ENCODE measurements at places on chromosomes 16 and 17. TPM values are rescaled to one million over a fixed set of nuclear protein-coding genes. Genes with fewer than 3 reads are reported as not detected.

MYH13 gene
- total RNA-seq, result not detected

TP53TG3B gene
- total RNA-seq, result not detected

MT4 gene
- total RNA-seq, result not detected

NPIPA3 gene
- total RNA-seq, result 7.1 TPM

OTOP3 gene
- total RNA-seq, result not detected

EIF1 gene
- total RNA-seq, result 526 TPM

RNF112 gene
- 1.9 TPM for total RNA-seq

GALR2 gene
- not detected for total RNA-seq

DNA sequence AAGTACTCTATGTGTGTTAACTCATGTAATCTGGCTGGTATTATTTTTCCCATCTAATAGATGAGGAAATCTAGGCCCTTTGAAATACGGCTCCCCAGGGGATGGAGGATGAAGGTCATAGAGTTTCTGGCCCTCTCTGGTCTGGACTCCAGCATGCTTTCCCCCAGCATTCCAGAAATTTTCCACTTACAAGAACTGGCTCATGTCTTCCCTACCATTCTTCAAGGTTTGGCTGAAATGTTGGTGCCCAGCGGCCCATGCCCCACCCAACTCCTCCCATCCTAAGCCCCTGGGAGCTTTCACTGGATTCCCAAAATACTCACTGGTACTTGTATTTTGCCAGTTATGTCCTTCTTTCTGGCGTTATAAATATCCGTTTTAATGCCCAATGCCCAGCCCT lies 237.5 kb upstream of the NLRP1 start:
- no peak for DNase-seq

GRCh38 chr17:65535777-65536572 lies 25.5 kb downstream of the AXIN2 start:
- DNase-seq, result no peak

GRCh38 chr17:68470961-68471360 lies 13.7 kb upstream of the WIPI1 start:
- DNase-seq, result no peak

GRCh38 chr16:63947022-63947421 lies 1174.8 kb downstream of the CDH11 start:
- no peak for DNase-seq

DNA sequence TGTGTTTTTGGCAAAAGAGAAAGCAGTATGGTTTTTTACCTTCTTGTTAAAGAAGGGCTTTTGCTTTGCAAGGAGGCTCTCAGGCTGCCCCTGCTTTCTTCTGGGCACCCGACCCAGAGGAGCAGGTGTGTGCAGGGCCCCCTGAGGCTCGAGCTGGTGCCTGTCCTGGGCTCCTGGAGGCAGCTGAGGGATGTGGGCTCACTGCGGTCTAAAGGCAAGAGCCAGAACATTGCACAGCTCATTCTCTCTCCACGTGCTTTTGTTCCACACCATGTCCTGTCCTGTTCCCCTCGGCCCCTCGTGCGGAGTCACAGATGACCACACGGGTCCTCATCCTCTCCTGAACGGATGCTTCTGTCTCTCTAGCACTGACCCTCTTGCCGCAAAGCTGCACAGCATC lies 36.7 kb upstream of the CAPN15 start:
- no peak for DNase-seq

DNA sequence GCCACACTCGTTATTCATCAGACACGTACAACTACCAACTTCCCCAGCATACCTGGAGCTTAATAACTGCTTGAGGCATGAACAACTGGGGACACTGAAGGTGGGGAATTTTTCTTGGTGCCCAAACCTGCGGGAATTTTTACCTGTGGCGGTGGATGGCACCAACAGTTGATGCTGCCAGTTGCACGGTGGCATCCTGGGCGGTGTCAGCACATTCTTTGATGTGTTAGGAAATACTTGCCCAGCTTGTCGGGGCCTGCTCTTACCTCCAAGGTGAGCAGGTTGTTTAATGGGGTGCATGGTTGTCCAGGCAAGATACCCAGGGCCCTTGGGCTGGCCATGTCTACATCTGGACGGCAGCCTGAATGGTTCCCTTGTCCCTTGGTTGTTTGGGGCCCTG lies 79.6 kb downstream of the CRISPLD2 start:
- no peak for DNase-seq

- DNase-seq, result peak; percentile 84
Measured at GRCh38 chr17:68290268-68290954, 516 bp downstream of the SLC16A6 start.

DNA sequence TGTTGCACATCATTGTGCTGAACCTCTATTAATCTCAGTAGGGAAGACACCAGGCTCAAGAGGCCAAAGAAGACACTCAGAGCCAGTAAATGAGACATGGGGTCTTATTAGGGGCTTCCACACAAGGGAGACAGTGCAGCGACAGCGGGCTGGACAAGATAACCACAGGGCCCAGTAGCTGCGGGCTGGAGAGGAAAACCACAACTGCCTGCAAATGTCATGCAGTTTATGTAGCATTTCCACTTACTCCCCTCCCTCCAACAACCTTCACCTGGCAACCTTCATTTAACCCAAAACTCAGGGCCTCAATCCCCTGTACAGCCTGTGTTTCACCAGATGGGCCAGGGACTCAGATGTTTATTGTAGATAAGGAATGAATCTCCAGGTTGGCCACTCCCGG lies 185.6 kb downstream of the UTP18 start:
- DNase-seq, result peak; percentile 21

DNA sequence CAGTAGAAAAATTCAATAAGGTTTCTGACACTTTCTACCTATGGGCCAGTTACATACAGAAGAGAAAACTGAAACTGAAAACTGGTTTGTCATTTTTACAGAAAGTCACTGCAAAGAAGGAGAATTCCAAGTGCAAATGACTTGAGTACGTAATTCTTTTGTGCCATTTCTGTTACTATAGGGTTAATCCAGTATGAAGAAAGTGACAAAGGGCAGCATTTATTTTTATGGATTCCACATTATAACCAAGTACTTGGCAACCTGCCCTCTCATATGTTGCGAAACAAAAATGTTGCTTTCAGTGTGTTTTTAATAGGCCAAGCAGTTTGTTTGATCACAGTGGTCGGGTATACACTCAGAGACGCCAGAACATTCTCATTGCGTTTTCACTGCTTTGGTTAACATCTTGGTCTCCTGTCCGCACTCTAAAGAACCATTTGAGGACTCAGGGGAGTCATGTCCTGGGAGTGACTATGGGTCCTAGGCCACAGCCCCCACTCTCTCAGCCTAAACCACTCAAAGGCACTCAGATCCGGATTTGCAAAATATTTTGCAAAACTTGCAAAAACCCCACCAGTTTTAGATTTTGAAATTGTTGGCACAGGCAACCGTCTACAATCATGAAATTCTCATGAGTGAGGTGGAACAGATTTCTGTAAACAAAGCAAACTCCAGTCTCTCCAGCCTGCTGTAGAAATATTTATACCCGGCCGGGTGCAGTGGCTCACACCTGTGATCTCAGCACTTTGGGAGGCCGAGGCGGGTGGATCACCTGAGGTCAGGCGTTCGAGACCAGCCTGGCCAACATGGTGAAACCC lies 15.4 kb upstream of the HELZ start:
- no peak for DNase-seq

GRCh38 chr16:78294538-78295225 lies 195.2 kb downstream of the WWOX start:
- DNase-seq, result no peak

DNA sequence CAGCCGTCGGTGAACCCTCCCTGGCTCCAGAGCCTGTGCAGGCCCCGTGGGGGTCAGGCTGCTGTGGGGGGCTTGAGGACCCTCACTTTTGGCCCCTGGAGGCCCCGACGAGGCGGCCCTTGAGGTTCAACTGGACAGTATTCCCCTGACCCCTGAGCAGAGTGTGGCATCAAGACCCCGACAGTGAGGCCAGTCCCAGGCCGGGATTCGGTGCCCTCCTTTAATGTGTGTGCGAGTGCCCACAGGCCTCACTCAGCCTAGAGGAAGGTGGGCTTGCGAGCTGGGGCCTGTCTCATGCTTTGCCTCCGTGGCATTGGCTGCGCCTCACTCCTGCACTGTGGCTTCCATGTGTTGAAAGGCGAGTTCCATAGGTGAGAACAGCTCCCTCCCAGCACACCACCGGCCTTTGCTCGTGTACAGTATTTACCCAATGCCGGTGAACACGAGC lies 94.5 kb downstream of the METRNL start:
- DNase-seq, result peak; percentile 59

- no peak for DNase-seq
Measured at GRCh38 chr16:13402601-13403000, 501.2 kb downstream of the SHISA9 start.

DNA sequence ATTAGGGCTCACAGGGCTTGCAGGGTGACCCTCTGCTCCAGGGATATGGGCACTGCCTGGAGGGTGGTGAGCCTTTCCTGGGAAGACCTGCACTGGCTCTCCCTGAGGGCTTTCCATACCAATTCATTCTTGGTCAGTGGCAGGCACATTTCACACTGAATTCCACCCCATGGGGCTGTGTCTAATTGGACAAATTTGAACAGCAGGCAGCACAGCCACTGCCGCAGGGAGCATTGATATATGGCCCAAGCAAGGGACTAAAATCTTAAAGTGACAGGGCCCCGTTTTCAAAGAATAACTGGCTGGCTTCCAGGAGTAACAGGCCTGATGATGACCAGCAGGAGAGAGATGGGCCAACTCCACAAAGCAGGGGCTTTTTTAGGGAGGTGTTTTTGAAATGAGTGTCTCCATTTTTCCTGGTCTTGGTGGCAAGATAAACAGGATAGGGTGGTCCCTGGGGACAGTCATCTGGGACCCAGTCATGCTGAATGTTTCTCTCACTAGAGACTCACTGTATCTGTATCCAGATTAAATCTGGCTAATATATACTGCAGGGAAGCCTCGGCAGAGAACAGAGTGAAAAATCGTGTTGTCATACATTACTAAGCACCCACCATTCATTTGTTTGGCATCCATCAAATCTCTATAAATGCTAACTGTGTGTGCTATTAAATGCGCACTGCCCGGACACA lies 74.1 kb upstream of the TBX2 start:
- DNase-seq, result no peak

- DNase-seq, result no peak
Measured at GRCh38 chr16:67271446-67271845, 7.9 kb upstream of the PLEKHG4 start.

- DNase-seq, result no peak
Measured at GRCh38 chr17:78748730-78749317, 33.2 kb downstream of the CYTH1 start.

DNA sequence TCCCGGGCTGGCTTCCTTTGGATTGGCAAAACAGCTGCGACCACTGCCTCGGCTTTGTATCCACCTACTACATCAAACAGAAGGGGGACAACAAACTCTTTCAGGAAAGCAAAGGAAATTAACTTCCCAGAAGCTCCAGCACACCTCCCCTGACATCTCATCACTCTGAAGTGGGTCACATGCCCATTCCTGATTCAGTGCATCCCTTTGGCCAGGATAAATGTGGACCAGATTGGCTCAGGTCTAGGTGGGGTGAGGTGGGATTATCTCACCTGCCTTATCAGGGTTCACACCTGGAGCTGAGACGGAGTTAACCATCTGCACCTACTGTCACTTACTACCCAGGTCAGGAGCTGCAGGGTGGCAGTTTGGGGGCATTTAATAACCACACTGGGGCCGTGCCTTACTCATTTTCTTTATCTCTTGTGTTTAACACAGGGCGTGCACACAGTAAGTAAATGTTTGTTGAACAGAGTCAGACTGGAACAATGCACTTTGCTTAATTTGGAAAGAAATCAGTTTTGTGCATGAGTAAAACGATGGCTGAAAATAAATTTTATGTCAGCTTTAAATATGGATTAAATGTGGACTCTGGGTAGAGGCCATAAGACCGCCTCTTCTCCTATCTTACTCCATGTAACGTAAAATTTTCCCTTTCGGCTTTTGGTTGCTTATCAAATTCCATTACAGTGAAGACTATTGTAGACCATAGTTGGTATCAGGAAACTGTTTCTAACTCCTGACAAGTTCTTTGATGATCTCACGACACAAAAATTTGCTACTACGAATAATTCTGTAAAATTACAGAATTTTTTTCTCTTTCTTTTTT lies 36.0 kb downstream of the IQCK start:
- DNase-seq, result no peak

All from endodermal cell (in vitro differentiated cells).